ENCODE measurements at places on chromosomes 11 and 22.

- H3K4me3 ChIP-seq = no peak overlapping the region
- no peaks in the 10 kb centered on the region for H3K36me3 ChIP-seq
- no peak overlapping the region for H3K27ac ChIP-seq
- no peaks in the 10 kb centered on the region for H3K27me3 ChIP-seq
- DNase-seq = no peak
Measured at GRCh38 chr11:111923951-111924350, 5.2 kb downstream of the C11orf52 start.

- H3K27me3 ChIP-seq = no peaks in the 10 kb centered on the region
- no peak for DNase-seq
- no peak overlapping the region for H3K4me3 ChIP-seq
Measured at GRCh38 chr11:111408789-111409727, 30.0 kb upstream of the POU2AF1 start.

DNA sequence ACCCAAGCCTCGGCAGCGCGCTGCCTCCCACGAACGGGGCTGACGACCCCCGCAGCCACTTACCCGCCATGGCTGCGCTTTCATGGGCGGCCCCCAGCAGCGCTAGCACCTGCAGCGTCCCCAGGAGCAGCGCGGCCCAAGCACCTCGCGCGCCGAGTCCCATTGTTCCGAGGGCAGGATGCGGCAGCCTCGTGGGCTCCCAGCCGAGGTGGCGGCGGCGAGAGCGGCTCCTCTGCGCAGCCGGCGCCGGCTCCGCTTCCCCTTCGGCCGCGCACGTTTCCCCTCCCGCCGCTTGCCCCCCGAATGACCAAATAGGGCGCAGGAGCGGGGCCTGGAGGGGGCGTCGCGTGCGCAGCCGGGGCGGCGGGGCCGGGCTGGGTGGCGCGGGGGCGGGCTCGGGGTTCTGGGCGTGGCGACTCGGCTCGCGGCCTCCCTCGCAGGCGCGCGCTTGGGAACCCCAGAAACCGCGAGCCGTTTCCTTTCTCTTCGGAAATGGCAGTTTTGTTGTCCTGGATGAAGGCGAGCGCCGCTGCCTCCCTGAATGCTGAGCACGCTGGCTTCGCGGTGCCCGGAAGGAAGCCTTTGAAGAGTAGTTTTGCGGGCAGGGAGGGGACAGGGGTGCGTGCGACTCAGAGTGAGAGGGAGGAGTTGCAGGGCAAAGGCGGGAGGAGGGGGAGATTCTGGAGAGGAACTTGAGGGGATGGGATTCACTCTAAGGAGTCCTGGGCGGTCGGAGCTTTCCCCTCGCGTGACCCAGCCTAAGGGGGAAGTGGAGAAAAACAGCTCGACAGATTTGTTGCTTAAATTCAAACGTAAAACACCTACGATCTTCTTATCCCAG lies at the start of gene TMEM123:
Gene TMEM123 (minus strand): TSS at position 305 of the 841 bp plus-strand sequence. CDS start 142 bp downstream, at position 163.
- DNase-seq = peak; percentile 87
- H3K4me3 ChIP-seq = peak within 1 kb of the TSS; percentile 69
- no peaks in the 10 kb centered on the region for H3K27me3 ChIP-seq
- H3K4me1 ChIP-seq = no peaks in the 10 kb centered on the region

GRCh38 chr22:37303821-37304274 lies 21.5 kb downstream of the CYTH4 start:
- DNase-seq = no peak
- no peaks in the 10 kb centered on the region for H3K4me1 ChIP-seq
- no peak overlapping the region for H3K27ac ChIP-seq
- H3K27me3 ChIP-seq = no peaks in the 10 kb centered on the region
- H3K4me3 ChIP-seq = no peak overlapping the region

DNA sequence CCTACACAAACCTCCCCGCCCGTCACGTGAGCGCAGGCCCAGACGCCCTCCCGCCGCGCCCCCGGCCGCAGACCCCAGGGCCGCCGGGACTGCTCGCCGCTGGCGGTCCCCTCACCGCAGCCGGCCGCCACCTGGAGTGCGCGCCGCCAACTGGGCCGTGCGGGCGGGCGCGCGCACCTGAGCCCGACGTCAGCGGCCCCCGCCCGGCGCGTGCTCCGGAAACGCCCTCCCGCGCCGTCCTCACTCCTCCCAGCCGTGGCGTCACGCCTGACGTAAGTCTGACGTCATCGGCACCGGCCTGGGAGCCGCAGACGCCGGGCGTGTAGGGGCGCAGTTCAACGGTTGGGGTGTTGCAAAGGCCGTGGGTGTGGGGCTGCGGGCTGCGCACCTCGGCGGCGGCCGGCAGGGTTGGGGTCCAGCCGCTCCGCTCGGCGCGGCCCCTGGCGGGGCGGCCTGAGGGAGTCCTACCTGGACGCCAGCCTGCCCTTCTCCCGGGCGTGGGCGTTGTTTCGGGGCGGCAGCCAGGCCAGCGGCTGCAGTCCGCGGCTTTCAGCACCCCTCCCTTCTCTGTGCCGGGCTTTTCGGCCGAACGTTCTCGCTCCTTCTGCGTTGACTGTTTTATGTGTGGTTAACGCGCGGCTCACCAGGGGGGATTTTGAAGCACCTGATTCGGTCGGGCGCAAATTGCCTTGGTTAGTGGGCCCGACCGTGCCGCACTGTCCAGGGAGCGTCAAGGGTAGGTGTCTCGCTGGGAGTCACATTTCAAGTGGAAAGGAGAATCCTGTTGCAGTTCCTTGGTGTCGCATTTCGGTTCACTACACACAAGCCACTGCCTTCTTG lies at the start of gene JOSD1:
Gene JOSD1 (minus strand): TSS at position 155 of the 840 bp plus-strand sequence. CDS start 956 bp downstream, outside the sequence.
- no peaks in the 10 kb centered on the region for H3K36me3 ChIP-seq
- peak; percentile 98 for DNase-seq
- H3K4me1 ChIP-seq = peaks cover 18% of the 10 kb centered on the region
- peak within 1 kb of the TSS; percentile 70 for H3K4me3 ChIP-seq
- H3K27me3 ChIP-seq = no peaks in the 10 kb centered on the region

GRCh38 chr11:10351435-10351764 lies 46.5 kb downstream of the ADM start:
- peak overlapping the region; percentile 56 for H3K27ac ChIP-seq
- DNase-seq = no peak
- no peaks in the 10 kb centered on the region for H3K27me3 ChIP-seq
- H3K4me3 ChIP-seq = no peak overlapping the region
- H3K4me1 ChIP-seq = no peaks in the 10 kb centered on the region
- no peaks in the 10 kb centered on the region for H3K36me3 ChIP-seq

DNA sequence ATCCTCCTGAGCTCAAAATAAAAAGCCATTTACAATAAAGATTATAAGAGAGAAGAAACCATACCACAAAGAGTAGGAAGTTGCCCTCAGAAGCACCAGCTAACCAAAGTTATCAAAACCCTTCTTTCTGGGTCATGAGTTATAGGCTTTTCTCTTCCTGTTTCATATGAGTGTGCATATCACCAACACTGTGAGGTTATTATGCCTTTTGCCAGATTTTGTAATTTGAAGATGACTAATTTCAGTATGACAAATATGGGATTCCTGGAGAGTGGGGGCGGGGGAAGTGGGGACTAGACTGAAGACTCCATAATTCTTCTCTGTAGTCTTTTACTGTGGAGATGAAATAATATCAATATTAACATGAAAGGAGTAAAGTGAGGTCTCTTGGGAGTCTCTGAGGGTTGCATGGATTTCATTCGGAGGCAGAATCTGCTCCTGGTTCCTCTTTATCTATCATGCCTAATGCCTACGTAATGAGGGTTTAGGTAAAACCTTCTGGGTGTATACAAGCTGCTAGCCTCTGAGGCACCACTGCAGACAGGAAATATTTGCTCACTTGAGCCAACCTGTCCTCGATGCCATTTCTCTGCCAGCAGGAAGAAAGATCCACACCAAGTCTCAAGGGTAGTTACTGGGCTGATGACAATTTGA lies 2.1 kb downstream of the LPXN start:
- H3K27me3 ChIP-seq = no peaks in the 10 kb centered on the region
- peak overlapping the region; percentile 100 for H3K27ac ChIP-seq
- peak overlapping the region; percentile 3 for H3K4me3 ChIP-seq
- peak; percentile 53 for DNase-seq

DNA sequence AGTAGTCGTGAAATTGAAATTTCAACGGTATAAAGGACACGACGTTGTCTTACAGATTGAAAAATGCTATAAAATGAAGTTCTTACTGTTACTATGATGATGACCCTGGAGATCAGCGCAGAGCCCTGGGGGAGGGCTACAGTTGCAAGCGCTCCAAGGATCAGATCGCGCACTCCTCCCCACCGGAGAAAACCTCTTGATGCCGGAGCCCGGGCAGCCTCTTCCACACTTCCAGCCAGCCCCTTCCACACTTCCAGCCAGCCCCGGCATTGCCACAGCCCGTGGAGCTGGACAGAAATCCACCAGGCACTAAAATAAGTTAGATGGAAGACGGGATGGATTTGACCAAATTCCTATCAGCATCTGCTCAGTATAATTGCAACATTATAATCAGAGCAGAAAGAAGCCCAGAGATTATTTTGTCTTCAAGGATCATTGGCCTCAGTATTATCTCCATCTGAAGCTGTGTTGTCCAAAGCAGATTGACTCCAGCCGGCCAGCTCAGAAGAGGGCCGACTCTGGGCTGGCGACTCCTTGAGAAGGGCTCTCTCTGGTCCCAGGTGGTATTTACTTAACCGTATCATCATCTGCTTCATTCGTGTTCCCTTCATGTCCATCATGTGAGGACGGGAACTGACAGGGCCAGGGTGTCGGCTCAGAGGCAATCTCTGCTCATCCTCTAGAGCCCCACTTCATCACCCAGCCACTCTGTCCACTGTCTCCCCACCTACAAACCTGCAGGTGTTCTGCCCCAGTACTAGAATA lies 777 bp upstream of the MICAL3 start:
- H3K4me1 ChIP-seq = peaks cover 4% of the 10 kb centered on the region
- no peak for DNase-seq
- H3K27ac ChIP-seq = peak overlapping the region; percentile 17
- no peaks in the 10 kb centered on the region for H3K36me3 ChIP-seq
- H3K27me3 ChIP-seq = no peaks in the 10 kb centered on the region

DNA sequence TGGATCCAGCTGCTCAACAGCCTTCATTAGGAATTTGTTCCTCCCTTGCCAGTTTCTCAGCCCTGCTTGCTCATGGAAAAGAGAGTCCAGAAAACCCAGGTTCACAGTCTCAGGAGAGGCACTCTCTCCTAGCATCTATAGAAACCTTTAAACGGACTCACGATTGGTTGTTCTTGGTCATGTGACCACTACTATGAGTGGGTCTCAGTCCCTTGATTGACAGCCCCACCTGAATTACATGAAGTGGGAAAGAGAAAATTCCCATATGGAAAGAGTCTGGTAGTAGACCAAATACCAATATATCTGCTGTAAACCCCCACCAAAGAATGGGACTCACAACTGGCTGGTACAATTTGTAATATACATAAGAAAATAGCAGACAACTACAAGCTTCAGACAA lies 54.4 kb downstream of the COMMD9 start:
- no peak overlapping the region for H3K27ac ChIP-seq
- H3K4me1 ChIP-seq = no peaks in the 10 kb centered on the region
- no peak for DNase-seq
- no peaks in the 10 kb centered on the region for H3K36me3 ChIP-seq
- H3K27me3 ChIP-seq = no peaks in the 10 kb centered on the region
